ENCODE measurements at places on chromosomes 3 and 15.

- DNase-seq, result no peak
Measured at GRCh38 chr3:194971965-194972364, 286.3 kb downstream of the FAM43A start.

GRCh38 chr3:58658508-58658907 lies 8.1 kb downstream of the FAM3D start:
- no peak for DNase-seq

GRCh38 chr3:35438101-35438500 lies 201.2 kb upstream of the ARPP21 start:
- no peak for DNase-seq

GRCh38 chr15:38695249-38696108 lies 130.9 kb upstream of the RASGRP1 start:
- no peak for DNase-seq

DNA sequence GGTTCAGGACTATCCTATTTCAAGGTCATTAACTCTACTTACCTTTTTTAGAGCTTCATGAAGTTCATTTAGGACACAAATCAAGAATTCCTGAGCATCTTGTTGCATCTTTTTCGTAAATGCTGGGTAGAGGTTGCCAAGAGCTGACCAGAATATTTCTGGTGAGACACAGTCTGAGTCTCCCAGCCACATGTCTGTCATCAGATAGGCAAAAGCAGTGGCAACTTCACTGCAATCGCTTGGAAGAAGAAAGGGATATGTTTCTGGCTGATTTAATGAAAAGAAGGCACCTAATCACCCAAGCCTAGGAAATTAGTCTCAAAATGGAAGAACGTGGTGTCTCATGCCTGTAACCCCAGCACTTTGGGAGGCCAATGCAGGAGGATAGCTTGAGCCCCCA lies 2.9 kb downstream of the USP50 start:
- DNase-seq, result no peak

- no peak for DNase-seq
Measured at GRCh38 chr3:114770874-114771273, 376.2 kb downstream of the ZBTB20 start.

GRCh38 chr3:66933233-66933632 lies 64.9 kb upstream of the KBTBD8 start:
- no peak for DNase-seq

DNA sequence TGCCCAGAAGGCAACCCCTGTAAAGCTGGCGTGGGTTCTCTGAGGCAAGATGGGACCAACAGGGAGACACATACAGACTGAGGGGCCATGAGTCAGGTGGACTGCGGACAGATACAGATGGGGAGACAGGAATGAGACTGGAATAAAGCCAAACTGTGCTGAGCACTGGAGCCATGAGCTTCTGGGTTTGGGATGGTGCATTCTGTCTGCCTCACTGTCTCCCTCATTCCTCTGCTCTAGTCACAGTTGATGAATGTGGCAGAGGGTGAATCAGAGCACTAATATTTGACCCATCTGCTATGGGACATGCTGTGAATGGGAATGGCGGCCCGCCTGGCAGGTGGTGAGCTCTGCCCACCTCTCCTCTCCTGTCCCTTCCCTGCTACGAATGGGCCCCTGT lies 262.9 kb downstream of the EPHB1 start:
- DNase-seq, result no peak

DNA sequence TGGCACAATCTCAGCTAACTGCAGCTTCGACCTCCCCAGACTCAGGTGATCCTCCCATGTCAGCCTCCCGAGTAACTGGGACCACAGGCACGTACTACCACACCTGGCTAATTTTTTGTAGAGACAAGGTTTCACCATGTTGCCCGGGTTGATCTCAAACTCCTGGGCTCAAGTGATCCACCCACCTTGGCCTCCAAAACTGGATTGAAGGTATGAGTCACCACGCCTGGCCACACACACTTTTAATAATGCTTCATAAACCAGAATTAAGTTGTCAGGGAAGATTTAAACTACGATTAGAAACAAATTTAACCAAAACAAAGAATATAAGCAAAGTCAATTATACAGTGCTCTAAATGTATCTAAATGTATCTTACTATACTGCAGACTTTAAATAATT lies 87.5 kb downstream of the LRRFIP2 start:
- DNase-seq, result no peak

GRCh38 chr15:42182328-42182886 lies 25.7 kb downstream of the VPS39 start:
- no peak for DNase-seq

DNA sequence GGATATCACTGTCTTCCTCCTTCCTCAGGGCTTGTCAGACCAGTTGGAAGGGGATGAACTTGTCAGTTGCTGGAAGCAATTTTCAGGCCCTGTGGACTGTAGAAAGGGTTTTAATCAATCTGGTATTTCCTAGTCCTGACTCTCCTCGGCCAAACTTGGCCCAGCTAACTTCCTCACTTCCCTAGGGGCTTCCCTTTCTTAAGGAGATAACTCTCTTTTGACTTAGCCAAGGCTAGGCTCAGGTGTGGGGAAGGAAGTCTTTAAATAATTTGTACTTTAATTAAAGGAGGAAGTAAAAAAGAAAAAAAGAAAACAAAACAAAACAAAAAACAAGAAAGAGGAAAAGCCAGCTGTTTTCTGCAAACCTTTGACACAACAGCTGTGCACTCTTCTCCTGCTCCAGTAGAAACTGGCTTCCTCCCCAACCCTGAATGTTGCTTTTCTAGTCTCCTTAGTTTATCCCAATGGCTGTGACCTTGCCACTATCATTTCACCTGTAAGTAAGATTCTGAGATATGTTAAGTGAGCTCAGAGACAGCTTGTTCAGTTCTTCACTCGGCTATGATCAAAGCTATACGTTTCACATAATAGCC lies 53.0 kb upstream of the ST3GAL6 start:
- no peak for DNase-seq

Measured in DND-41 (cell line).